Jurkat, Clone E6-1 (cell line): ENCODE measurements at places on chromosomes 5 and 9.

DNA sequence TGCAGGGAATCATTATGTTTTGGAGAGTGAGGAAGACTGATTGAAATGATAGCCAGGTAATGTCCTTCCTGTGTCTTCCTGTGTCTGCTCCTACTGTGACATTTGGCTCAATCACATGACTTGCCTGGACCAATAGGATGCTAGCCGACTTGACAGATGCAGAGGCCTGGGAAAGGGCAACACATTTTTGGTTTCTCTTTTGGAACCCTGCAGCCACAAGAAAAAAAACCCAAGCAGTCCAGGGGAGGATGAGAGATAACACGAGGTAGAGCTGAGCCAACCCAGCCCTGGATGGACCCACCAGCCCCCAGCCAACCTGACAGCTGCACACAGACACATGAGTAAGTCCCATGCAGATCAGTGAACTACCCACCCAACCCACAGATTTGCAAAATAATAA, 256.1 kb upstream of the SMARCA2 start:
- no peak for DNase-seq

DNA sequence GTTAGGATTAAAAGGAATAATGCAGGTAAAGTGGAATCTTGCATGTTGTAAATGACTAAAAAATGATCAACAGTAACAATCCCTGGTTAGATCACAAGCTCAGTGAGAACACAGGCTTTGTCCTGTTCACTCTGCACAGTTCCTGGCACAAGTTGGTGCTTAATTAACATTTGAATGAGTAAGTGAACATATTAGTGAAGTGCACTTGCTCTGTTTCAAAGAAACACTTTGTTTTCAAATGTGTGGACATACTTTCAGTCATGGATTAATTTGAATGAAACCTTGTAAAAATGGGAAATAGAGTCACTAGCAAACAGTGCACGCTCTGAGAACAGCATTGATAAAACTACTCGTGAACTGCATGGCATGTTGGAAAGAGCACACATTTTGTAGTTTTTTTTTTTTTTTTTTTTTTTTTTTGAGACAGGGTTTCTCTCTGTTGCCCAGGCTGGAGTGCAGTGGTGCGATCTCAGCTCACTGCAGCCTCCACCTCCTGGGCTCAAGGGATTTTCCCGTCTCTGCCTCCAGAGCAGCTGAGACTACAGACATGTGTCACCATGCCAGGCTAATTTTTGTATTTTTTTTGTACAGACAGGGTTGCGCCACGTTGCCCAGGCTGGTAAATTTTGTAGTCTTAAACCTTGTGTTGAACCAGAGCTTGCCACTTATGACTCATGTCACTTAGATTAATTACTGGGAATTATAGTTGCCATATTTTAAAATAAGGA, 159.9 kb downstream of the LURAP1L start:
- DNase-seq, result no peak

DNA sequence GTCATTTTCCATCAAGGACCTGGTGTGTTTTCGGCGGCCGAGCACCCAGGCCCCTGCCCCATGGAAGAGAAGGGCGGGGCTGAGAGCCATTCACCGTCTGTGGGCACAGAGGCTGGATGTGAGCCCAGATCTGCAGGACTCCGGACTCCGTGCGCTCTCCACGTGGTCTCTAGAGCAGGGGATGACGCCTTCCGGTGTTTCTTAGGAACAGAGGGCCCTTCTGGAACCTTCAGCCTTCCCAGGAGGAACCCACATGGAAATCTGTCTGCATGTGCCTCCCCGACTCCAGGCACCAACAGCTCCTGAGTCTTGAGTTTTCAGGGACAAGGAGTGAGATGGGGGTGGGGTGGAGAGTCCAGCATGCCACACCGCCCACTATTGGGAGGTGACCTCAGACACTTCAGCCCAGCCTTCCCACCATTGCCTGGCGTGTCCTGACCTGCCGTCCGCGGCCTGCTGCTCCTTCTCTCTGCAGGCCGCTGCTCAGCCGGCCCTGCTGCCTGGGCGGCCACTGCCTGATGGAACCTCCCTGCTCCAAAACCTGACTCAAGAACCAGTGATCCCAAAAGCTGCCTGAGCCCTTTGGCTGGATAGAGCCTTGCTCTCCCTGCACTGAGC, 2.4 kb upstream of the RXRA start:
- no peak for DNase-seq

DNA sequence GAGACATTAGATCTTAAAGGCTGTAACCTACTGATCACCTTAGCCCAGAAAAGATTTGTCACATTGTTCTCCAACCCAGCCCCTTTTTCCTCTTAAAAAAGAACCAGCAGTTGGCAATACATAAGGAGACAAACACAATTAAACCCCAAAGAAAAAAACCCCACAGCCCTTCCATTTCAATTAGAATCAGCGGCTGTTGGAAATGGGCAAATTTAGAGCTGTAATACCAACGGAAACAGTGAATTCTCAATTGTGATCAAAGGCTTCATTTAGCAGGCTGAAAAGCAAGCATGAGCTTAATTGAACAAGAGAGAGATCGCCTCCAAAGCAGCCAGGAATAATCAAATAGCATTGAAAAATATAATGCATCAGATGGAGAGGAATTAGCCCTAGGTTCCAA, 153.6 kb downstream of the FAM114A2 start:
- DNase-seq, result no peak

DNA sequence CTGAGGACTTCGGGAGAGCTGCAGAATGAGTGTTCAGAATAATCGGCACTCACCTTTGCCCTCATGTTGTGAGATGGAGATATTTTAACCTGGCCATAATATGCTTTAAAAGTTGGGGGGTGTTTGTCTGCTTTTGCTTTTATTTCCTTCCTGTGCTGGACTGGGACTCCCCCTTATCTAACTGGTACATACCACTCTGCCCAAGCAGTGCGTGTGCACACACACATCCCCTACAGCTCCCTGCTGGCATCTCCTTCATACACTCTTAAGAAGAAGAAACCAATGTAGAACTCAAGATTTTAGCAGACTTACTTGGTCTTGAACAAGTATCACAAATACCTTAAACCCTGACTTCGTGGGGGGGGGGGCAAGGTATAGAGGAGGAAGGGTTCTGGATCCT, 146.2 kb upstream of the DMRT1 start:
- DNase-seq, result no peak

DNA sequence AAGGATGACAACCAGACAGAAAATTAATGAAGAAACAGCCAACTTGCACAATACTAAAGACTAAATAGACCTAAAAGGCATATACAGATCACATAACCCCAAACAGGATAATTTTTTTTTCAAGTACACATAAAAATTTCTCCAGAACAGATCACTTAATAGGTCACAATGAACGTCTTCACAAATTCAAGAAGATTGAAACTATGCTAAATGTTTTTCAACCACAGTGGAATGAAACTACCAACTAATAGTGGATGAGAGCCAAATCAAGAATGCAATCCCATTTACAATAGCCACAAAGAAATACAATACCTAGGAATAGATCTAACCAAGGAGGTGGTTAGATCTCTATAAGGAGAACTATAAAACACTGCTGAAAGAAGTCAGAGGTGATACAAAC, 145.8 kb downstream of the TMEM232 start:
- no peak for DNase-seq

GRCh38 chr5:765948-766631, 18.4 kb downstream of the ZDHHC11B start:
- DNase-seq, result no peak

- no peak for DNase-seq
These were observed 550 bp downstream of the IFNE start for GRCh38 chr9:21481470-21482056.

- DNase-seq, result no peak
These were observed 46.5 kb downstream of the NKD2 start for GRCh38 chr5:1054799-1055775.

DNA sequence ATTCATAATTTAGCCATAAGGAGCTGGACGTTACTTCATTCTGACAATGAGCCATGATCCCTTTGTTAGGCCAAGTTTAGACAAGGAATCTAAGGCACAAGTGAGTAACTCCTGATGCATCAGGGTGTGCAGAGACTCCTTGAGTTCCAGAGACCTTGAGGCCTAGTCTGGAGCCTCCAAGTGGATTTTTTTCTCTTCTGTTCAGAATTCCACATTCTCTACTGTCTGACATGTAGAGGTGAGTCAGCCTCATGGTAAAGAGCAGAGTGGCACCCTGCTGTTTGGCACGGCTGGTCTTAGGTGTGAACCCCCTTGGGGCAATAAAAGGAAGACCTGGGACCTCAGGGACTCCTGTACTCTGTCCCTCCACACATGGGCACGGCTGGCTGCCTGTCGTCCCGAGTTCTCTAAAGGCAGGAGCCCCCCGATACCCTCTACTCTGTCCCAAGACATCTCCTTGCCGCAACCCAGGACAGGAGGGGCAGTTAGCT, 22.0 kb upstream of the TGFBI start:
- DNase-seq, result no peak

DNA sequence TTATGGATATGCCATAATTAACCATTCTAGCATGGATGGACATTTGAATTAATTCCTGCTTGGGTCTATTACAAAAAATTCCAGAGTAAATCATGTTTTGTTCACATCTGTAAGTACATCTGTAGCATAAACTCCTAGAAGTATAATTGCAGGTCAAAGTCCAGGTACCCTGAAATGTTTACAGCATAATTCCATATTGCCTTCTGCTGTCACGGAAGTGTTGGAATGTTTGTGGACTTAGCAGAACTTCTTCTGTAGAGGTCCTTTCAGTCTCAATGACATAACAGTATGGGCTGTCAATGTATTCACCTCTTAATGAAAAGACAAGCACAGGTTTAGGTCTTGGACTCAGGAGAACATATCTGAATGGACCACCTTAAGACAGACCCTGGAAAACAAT, 1.8 kb downstream of the FAM240B start:
- DNase-seq, result no peak

GRCh38 chr9:127614961-127615360, 2.9 kb downstream of the STXBP1 start:
- no peak for DNase-seq

GRCh38 chr5:111422747-111423720, 89.3 kb downstream of the STARD4 start:
- no peak for DNase-seq

- no peak for DNase-seq
These were observed 115.4 kb downstream of the HSD17B3 start for GRCh38 chr9:96186591-96187011.

- DNase-seq, result no peak
These were observed 27.8 kb upstream of the SLC6A19 start for GRCh38 chr5:1173485-1174070.
